Activated CD8-positive, alpha-beta memory T cell treated with anti-CD3 and anti-CD28 coated beads, Interleukin-2, amount 10 ng/mL, durations not matched to agents 7 days and 5 days (primary cell): ENCODE measurements at places on chromosomes 6 and 20.
A peak's percentile ranks its signal among the peaks of the same experiment; 100 is the strongest.

GRCh38 chr6:35077713-35078105 lies 63.4 kb downstream of the TCP11 start:
- DNase-seq, result no peak

- DNase-seq, result no peak
Measured at GRCh38 chr6:139655783-139656705, 281.6 kb upstream of the CITED2 start.

DNA sequence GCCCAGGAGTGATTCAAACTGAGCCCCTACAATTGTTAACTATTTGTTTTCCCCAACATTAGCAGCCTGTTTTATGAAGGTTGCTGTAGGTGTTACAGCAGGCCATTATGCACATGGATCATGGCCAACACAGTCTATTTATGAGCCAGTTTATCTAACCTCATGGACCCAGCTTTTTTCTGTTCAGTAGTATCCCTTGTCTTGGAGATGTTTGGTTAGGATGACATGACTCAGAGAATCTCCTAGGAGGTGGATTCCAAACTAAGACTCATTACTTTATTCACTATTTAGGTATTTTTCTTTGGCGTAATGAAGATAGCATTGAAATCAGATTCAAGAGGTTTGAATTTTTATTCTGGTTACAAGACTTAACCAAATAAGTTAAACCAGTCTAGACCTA lies 62.8 kb upstream of the TFB1M start:
- DNase-seq, result no peak

DNA sequence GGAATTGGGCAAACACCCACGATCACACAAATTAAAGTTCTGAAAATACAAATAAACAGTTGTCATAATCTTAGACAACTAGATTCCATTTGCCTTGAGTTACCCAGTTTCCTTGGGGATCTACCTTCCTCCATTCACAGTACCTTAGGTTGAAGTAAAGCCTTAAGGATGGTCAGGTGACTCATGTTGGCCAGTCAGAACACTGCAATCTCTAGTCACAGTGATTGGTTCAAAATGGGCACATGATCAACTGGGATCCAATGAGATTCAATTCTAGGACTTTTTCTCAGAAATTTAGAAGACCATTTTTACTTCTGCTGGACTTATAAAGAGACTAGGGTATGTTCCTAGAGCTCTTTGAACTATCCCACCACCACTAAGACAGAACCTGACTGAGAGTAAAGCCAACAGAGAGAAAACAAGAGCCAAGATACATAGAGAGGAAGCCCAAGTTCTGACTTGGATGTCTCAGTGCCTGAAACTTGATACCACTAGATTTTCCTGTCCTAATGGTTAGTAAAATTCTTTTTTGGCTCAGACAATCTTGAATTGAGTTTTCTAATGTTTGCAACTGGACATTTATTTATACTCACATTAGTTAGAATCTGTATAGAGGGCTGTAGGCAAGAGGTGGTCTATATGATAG lies 8.6 kb upstream of the CLIC5 start:
- no peak for DNase-seq

GRCh38 chr20:8020314-8021079 lies 936 bp upstream of the TMX4 start:
- DNase-seq, result peak; percentile 60

GRCh38 chr6:160180706-160181105 lies 59.1 kb downstream of the SLC22A1 start:
- no peak for DNase-seq

DNA sequence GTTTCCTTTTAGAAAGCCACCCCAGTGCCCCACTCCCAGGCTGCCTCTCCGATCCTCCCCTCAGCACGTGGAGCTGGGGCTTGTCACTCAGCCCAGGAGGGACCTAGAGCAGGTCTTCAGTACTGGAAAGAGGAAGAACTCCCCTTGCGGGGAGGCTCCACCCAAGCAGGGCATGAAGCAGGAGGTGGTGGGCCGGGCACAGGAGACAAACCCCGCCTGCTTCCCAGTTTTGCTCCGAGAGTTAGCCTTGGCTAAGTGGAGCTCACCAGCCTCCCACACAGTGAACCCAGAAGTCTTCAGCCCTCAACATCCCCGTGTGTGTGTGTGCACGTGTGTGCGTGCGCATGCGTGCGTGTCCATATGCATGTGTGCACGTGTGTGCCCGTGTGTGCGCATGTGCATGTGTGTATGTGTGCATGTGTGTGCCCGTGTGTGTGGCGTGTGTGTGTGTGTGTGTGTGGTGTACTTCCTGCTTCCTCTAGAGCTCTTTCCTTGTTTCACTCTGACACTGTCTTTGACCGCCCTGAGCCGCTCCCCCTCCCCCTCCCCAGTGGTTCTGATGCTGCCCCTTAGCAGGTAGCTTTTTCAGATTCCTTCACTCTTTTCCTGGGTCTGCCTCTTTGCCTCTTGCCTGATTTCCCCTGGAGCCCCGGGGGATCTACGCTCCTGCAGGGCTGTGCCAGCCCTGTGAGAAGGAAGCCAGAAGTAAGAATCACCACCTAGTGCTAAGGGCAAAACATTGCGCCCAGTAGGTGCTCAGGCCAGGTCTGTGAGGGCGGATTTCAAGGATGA lies 239.8 kb downstream of the CDC5L start:
- DNase-seq, result no peak

DNA sequence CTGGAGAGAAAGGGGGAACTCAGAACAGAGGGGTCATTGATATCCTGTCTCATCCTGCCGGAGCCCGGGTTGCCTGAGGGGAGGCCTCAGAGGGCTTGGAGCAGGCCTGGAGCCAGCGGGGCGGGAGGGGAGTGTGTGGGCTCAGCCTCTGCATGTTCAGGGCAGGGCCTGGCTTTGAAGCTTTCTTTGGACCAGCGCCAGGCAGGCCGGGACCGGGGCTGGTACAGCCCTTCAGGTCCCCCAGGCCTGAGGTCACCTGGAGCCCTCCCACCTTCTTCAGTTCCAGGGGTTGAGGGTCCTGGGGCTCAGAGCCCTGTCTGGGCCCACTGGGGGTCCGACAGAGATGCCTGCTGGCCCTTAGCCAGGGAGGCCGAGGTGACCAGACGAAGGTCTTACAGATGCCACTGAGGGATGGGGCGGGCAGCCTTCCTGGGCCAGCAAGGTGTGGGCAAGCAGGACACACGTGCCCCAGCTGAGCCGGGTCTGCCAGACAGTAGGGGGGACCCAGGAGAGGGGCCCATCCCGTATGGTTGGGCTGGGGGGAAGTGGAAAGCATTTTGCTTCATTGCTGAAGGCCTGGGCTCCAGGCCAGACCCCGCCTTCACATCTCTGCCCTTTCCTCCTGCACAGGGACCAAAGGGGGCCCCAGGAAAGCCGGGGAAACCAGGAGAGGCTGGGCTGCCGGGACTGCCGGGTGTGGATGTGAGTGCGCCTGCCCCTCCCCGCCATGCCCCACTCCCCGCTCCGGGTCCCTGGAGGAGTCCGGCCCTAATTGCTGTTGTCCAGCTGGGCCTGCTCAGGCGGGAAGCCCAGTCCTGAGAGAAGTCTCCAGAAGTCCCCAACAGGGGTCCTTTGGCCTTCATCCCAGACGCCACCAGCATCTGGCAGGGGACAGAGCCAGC lies 2.0 kb downstream of the COL9A3 start:
- no peak for DNase-seq

DNA sequence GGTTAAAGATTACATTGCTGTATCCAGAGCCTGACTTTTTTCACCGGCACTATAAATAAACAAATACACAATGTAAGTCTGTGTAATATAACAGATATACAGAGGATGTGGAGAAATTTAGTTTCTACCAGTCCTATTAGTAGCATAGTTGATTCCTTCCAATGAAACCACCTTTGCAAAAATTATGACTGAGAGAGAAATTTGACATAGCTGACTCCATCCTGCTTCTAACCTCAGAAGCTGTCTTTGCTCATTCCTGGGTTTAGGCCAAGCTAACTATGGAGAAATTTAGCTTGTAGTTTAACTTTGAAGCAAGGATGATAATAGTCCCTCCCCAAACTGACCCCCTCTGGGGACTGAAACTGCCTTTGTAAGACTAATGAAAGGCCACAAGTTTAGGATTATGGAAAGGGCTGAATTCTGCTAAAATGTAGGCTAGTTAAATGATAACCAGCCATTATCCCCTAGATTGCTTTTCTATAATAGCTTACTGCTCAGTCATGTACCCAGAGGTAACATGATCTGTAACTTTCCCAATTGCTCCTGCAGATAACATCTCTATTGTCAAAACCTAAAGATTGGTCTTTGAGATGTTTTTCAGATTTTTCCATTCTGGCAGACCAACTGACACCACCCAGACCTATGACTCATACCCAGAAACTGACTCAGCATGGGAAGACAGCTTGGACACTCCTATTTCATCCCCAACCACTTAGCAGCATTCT lies 172.8 kb upstream of the ARG1 start:
- DNase-seq, result no peak

GRCh38 chr6:90216072-90216977 lies 80.3 kb downstream of the BACH2 start:
- DNase-seq, result no peak

DNA sequence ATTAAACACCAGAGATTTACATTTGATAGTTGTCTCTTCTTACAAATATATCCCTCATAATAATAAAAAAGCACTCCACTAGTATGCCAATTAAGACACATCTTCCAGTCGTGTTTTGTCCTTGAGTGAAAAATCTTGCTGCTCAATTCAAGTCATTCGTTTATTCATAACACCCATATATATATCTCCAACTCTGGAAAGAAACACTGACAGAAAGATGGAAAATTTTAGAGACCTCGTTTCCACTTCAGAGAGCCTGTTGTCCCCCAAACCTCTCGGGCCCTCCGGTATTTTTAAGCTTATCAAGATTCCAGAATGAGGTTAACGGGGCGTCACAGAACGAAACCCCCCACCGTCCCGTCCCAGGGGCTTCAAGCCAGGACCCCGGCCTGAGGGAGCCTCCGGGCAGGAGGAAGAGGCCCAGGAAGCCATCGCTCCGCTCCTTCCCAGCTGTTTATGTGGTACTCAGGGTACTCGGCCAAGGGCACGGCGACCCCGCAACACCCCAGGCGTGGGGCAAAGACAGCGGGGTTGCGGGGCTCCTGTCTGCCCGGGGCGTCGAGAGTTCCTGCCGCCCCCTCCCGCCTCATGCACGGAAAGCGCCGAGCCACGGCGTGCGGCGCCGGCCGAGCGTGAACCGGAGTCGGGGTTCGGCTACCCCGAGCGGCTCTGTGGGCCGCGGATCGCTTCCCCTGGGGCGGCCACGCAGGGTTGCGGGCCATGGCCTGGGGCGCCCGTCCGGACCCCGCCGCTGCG lies 623 bp upstream of the SNX9 start:
- no peak for DNase-seq

DNA sequence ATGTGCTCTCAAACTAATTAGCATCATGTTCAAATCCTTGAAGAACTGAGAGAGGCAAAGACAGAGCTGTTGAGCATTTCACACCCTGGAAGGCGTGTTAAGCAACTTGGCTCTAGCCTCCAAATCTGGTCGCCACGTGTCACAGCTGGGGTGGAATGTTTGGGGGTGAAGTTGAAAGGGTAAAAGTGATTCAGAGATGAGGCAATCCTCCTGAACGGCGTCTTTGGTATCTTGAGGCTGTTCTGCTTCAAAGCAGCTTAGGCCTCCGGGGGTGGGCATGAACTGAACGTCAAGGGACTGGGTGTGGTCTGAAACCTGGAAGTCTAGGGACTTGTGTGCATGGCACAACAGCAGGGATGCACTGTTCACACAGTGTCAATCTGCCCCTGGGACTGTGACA lies 62.3 kb downstream of the TRAM2 start:
- DNase-seq, result no peak

GRCh38 chr6:36638579-36638978 lies 39.9 kb upstream of the CDKN1A start:
- DNase-seq, result no peak

GRCh38 chr6:153437193-153437592 lies 306.1 kb upstream of the RGS17 start:
- DNase-seq, result no peak

DNA sequence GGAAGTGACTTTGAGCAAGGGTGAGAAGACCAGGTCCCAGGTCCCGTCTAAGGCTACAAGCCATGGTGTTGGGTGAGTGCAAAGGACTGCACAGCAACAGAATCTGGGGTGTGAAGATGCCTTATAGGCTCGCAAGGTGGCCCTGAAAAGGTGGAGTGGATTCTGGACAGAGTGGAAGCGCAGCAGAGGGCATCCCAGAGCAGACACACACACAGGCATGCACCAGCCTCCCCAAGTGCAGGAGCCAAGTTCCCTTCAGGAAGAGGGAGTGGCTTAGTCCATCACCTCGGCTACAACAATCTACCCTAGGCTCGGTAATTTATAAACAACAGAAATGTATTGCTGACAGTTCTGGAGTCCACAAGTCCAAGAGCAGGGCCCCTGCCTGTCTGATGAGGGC lies 180.1 kb upstream of the PDE10A start:
- no peak for DNase-seq

DNA sequence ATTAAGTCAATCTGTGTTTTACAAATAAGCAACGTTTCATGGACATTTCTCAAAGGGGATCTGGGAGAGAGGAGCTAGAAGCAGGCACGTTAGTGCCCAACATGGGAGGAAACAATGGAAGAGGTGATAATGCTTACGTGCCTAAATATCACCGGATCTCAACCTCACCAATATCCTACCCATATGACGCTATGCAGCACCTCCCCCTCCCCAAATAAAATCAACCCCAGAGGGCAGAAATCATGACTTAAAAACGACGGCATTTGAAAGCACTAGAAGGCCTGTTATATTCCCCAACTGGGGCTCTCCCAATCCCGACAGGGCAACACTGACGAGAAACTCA lies 425 bp downstream of the HBS1L start:
- DNase-seq, result peak; percentile 43

DNA sequence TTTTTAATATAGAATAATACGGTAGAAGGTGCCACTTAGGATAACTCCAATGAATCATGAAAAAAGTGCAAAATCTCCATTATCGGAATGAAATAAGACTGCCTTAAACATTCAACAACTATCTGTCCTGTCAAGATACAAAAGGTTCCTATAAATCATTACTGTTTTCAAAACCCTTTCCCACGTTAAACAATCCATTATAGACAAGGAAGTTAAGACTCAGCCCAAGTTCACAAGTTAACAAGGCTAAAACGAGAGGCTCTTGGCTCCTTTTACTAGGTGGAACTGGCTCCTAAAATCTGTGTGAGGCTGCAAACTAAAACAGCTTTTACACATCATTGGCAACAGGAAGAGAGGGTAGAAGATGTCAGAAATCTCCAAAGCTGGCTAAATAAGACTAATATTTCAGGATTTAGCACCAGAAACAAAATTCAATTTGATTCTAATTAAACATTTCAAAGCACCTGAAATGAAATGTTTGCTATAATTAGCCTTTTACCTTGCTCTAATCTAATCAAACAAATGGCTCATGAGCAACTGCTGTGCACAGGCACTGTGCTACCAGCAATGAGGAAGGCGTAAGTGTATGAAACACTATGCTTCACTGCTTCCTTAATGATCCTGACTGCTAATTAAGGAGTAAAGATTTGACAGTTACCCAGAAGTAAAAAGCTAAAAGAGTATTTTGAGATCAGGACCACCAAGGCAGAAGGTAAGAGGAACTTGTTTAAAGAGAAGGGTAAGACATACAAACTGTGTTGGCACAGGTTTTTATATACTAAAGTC lies 109.7 kb downstream of the DST start:
- no peak for DNase-seq

- DNase-seq, result peak; percentile 82
Measured at GRCh38 chr6:31128093-31128676, 7.9 kb upstream of the CDSN start.
